ENCODE measurements at places on chromosomes 3 and 15.

DNA sequence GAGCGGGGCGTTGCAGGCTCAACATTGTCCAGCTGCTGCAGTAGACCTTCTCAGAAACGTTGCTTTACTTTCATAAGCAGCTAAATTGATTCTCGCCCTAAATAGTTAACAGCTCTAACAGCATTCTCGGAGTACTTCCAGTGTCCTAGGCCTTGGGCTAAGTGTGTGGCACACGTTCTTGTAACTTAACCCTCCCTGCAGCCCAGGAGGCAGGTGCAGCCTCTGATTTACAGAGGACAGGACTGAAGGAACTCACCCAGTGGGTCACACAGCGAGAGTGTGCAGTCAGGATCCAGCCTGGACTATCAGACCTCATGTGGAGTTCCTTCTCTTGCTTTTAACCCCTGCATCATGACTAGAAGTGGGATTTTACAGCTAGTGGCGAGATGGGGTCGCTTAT lies 312.8 kb upstream of the C2CD4B start:
- DNase-seq = no peak

GRCh38 chr3:61772456-61772855 lies 211.1 kb downstream of the PTPRG start:
- no peak for DNase-seq

DNA sequence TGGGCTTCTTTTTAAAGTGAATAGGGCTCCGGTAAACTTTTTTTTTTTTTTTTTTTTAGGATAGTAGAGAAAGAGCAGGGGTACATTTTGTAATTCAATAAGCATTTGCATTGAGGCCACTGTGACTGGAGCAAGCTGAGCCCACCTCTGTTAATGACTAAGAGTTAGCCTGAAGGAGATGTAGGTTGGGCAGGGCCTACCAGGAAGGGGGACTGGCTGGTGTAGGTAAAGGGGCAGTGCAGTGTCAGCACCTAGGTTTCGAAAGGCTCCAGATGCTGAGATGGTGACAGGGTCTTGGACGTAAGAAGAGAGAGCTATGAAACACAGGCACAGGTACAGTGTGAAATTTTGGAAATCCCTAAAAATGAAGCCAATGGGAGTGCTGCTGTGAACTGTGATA lies 30.7 kb downstream of the LPP start:
- no peak for DNase-seq

- DNase-seq = no peak
Measured at GRCh38 chr3:162077108-162077507, 580.5 kb downstream of the OTOL1 start.

DNA sequence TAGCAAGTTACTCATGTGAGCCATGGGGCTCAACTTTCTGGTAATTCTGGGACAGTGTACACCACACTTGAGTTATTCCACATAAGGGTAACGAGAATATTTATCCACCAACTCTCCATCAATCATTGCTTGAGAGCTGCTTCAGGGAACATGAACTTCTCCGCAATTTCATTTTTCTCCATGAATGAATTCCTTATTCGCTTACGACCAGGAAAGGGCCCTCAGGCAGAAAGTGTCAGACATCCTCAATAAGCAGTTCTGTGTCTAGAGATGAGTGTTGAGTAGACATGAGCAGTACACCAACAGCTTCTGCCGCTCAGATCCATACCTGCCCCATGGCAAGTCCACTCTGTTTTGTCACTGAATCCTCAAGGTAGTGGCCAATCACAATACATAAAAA lies 24.8 kb upstream of the IQCF2 start:
- no peak for DNase-seq

DNA sequence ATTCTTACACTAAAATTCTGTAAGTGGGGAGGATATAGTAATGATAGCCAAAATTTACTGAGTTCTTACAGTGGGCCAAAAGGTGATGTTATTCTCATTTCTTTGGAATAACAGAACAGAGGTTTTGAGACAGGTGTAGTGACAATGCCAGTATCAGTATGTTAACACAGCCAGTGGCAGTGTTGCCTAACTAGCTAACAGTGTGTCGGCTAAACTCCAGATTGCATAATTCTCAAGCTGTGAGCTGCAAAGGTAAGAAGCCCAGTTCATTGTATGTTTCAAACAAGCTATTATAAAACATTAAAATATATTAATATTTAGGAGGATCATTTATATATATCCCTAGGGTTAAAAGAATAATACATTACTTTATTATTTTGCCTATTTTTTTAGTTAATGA lies 920 bp downstream of the SLC15A2 start:
- DNase-seq = no peak

DNA sequence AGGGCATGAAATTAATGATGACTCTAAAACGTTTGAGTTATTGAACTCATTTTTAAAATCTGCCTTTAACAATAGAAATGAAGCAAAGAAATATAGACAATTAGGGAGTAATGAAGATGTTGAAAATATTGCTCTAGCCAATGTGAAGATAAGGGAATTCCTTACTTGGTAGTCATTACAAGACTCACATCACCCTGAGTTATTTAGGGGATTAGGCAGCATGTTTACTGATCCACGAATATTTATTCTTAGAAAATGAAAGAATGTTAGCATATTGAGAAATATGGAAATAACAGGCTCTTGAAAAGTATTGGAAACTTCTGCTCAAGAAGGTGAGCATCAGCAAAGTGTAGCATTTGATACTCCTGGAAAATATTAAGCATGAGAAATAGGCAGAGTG lies 398.1 kb upstream of the ARPP21 start:
- DNase-seq = no peak

GRCh38 chr3:183369117-183369516 lies 59.3 kb downstream of the MCF2L2 start:
- DNase-seq = no peak

DNA sequence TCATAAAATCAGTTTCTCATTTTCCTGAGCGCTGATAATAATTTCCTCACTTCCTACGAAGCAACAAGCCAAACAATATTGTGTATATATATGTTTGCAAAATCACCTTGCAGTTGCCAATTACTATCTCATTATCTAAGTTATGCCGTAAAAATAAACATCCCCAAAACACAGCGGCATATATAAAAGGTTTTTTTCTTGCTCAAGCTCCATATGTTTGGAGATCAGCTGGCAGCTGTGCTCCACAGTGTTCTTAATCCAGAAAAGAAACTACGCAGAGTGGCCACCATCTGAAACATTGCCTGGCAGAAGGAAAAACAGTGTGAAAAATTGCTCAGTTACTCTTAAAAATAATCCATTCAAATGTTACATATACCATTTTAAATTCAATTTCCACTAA lies 951.4 kb downstream of the PLOD2 start:
- no peak for DNase-seq

GRCh38 chr15:27408428-27408827 lies 437.4 kb downstream of the GABRG3 start:
- DNase-seq = no peak

DNA sequence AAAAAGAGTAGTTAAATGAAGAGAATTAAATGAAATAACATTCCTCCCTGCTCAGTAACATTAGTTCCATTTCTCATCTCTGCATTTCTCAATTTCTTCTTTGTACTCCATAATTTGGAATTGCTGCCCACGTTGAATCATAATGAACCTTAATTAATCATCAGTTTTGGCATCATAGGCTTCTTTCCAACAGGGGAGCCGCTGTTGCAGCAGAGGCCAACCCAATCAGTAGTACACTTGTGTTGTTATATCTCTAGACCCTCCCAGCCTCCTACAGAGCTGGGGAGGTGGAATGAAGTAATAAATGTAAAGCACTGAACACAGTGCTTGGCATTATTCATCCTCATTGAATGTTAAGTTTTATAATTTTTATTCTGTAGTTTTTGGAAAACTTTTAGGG lies 240.7 kb downstream of the CHST2 start:
- no peak for DNase-seq

GRCh38 chr3:134768116-134768515 lies 26.9 kb upstream of the EPHB1 start:
- no peak for DNase-seq

GRCh38 chr15:31020542-31020941 lies 29.1 kb upstream of the MTMR10 start:
- no peak for DNase-seq

DNA sequence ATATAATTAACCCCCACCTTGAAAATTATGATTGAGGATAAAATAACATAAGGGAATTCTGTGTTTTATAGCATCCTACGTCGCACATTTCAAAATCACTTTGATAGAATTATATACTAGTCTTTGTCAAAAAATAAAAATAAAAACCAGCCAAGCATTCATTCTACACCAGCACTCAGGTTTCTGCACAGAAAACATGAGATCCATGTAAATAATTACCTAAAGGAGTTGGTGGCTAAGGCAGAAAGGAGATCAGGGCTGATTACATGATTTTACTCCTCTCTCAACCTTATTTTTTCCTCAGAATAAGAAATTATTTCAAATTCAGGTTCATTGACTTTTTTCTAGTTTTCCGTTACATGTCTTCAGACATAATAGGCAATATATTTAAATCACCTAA lies 194.5 kb downstream of the PLCH1 start:
- no peak for DNase-seq

DNA sequence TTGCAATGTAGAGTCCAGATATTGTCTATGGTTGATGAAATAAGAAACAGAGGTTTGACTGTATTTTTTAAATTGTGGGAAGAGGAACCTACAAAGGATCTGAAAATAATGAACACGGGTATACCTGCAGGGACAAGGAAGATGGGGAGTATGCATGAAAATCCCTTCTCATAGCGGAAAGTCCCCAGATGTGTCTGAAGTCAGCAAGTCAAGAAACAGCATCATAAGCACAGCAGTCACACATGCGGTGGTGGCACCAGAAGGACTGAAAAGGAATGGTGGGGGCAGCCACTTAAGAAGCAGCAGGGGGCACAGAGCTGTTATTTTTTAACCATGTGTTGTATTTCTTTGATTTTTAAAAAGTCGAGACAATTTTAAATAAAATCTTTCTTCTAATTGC lies 4.7 kb downstream of the MRPS11 start:
- no peak for DNase-seq

- DNase-seq = peak; percentile 41
Measured at GRCh38 chr15:89781891-89782618, 5.9 kb downstream of the MESP2 start.

DNA sequence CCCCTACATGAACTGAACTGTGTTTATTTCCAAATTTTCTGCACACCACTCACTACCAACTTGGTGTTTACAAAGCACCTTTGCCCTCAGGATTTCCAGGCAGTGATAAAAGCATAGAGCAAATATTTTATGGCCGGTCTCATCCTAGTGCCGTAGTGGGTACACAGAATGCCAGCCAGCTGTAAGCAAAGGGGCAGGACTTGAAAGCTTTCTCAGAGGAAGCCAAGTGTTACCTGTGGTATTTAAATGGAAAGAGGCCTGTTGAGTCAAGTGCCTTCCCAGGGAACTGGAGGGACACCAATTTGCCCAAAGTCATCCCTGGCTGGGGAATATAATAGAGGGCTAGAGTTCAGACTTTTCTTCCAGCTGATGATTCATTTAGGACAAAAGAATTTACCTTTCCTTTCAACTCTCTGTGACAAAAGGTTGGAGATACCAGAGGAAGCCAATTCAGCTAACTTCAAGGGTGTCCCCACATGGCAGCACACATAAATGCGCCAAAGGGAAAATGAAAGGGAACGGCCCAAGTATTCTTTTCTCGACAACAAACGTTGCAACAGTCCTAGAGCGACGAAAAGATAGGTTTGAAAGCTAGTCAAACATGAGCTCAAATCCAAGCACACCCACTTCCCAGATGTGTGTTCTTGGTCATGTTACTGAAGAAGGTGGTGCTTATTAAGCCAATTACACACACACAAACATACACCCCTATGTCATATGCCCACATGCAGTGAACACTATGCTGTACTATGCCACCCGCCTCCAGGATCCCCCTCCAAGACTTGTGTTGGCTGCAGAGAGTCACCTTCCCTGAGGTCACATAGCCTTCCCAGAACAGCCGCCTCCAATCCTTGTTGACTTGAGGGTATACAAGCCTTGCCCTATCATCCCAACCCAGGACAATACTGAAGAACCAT lies 27.7 kb downstream of the MAGI1 start:
- no peak for DNase-seq

DNA sequence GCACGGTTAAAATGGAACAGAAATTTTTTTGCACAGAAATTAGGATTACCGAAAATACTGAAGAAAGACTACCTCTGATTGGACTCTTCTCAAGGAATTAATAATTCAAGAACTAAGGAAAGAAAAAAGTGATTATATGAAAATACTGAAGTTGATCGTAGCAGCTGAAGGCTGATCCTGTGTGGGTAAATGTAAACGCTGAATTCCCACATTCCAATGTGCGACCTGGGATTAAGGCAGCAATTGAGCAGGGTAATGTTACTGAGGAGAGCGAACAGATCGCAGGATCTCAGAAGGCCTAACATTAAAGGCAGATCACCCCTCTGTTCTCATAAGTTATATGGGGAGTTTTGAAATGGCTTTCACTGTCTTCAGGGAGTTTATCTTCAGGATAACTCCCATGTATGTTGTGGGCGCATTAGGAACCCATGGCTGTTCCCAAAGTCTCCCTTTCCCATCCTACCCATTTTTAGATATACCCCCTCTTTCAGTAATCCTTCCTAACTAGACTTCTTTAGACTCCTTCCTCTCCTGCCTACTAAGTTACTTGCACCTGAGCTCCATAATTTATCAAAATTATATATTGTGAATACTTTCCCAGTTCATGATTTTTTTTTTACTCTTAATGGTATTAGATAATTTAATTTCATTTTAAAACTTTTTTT lies 1.0 kb upstream of the UBL7 start:
- no peak for DNase-seq

DNA sequence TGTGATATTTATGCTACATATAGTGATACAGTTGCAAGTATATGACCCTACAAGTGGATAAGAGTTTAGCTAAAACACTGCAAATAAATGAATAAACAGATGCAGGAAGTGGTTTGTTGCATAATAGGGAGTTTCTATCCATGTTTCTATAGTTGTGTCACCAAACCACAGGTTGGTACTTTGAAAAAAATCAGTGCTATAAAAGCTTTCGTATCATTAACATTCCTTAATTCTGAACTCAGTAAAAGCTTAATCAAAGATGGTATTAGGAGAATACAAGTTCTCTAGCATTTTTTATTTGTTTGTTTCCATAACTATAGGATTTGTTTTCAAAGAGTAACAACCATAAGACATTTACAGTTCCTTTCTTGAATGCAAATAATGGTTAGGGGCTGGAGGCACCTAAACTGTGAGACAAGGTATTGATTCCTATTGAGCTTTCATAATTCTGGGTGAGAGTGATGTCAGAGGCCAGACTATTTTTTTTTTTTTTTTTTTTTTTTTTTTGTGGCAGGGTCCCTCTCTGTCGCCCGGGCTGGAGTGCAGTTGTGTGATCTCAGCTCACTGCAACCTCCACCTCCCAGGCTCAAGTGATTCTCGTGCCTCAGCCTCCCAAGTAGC lies 29.6 kb downstream of the CPOX start:
- no peak for DNase-seq
